HEK293T (cell line): ENCODE measurements at places on chromosomes 5 and 9.

DNA sequence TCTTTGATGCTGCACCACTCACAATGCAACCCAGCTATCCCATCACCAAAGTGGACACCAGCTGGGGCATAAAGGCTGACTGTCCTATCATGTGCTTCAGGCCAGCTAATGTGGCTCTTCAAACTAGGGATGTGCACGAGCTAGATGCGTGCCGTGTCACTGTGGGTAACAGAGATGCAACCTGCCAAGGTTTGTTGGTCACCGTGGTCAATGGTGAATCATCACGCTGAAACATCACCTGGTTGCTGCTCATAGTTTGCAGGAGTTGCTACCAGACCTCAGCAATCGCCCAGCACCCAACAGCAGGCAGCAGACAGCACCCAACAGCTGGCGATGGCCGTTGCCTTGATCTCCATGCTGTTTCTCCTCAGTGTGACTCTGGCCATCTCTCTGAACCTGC, 2.1 kb upstream of the PCDHGA1 start:
- no peak for DNase-seq

DNA sequence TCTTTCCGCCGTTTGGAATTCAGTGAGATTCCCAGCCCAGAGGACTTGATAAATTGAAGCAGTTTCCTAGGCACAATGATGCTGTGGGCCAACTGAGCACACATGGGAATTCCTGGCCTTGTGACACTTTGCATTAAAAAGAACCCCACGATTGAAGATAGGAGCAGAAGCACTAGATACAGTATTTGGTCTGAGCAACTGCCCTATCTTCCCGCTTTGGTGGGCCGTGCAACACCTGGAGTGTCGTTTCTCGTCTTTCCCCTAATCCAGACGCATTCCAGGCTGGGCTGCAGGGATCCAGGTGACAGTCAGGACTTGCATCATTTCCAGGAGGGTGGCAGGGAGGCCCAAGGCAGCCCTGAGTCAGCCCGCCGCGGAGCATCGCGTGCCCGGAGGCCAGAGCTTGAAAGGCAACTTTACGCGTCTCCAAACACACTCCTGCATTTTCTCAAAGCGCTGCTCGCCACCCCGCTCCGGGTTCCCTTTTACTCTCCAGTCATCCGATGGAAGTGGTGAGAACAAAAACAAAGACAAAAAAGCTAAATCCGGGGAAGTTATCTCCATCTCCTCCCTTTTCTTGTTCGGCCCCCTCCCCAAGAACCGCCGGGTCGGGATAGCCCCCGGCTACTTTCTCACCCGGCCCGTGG, 753 bp upstream of the STC2 start:
- peak; percentile 48 for DNase-seq

GRCh38 chr5:6803981-6804550, 90.8 kb downstream of the TENT4A start:
- no peak for DNase-seq

DNA sequence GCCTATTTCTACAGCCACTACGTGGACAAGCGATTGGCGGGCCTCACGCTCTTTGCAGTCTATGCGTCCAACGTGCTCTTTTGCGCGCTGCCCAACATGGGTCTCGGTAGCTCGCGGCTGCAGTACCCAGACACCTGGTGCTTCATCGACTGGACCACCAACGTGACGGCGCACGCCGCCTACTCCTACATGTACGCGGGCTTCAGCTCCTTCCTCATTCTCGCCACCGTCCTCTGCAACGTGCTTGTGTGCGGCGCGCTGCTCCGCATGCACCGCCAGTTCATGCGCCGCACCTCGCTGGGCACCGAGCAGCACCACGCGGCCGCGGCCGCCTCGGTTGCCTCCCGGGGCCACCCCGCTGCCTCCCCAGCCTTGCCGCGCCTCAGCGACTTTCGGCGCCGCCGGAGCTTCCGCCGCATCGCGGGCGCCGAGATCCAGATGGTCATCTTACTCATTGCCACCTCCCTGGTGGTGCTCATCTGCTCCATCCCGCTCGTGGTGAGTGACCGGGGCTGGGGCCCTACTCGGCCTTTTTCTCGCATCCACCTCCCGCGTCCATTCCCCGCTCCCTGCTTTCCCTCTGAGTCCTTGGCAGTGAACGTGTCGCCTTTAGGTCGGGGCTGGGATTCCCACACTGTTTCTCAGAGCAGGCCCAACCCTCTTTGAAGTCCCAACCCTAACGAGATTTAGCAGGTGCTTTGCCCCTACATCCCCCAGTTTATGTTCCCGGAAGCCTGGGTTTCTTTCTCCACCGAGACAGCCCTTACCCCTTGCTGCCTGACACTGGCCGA, 1.8 kb downstream of the PTGER4 start:
- no peak for DNase-seq

- DNase-seq: no peak
These were observed 27.0 kb downstream of the SUB1 start for GRCh38 chr5:32612134-32612888.

GRCh38 chr5:96562614-96563013, 99.6 kb upstream of the CAST start:
- DNase-seq: no peak

GRCh38 chr9:128192601-128193371, 1.4 kb upstream of the CIZ1 start:
- peak; percentile 88 for DNase-seq

DNA sequence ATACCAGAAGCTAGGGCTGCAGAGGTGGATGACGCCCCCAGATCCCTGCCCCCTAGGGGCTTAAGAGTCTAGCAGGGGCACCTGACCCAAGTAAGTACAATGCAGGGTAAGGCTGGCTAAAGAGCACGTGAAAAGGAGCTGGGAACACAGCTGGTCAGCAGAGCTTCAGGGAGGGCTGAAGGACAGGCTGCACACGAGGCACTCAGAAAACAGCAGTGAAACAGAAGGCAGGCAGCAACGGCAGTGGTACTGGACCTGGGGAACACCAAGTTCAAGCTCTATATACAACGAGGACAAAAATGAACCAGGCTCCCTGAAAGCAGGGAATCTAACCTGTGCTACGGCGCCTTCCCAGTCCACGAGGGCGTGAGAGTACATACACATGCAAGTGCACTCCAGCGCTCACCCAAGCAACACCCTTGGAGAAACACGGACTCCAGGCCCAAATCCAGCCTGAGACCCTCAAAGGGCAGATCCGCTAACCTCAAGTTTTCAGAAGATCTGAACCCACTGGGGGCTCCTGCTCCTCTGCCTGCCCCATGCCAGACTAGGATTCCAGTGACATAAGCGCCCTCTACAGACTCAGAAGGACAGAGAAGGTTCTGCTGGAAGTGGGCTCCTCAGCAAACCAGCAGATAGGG, 57.4 kb downstream of the PSMB7 start:
- DNase-seq: no peak

DNA sequence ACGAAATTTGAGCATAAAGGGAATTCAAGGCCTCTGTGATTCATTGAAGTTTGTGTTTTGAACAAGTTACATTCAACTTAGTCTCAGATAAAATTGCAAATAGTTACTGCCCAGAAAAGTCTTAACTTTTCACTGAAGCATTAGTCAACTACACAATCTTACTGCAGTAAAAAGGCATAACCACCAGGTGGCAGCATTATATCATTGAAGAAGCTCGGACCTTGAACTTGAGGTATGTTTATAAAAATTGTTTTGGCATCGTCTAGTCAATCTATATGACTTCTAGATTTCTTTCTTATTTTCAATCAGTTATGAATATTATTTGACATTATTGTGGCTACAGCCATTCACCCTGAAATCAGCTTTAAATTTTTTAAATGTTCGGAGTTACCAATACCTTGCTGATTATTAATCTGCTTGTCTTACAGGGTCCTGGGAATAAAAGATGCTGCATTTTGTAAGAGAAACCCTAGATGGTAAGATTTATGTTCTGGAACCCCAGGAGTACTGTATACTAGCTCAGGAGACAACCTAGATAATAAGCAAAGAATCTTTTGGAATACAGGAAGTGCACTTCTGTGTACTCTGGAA, 83.9 kb upstream of the GRAMD2B start:
- DNase-seq: peak; percentile 45

DNA sequence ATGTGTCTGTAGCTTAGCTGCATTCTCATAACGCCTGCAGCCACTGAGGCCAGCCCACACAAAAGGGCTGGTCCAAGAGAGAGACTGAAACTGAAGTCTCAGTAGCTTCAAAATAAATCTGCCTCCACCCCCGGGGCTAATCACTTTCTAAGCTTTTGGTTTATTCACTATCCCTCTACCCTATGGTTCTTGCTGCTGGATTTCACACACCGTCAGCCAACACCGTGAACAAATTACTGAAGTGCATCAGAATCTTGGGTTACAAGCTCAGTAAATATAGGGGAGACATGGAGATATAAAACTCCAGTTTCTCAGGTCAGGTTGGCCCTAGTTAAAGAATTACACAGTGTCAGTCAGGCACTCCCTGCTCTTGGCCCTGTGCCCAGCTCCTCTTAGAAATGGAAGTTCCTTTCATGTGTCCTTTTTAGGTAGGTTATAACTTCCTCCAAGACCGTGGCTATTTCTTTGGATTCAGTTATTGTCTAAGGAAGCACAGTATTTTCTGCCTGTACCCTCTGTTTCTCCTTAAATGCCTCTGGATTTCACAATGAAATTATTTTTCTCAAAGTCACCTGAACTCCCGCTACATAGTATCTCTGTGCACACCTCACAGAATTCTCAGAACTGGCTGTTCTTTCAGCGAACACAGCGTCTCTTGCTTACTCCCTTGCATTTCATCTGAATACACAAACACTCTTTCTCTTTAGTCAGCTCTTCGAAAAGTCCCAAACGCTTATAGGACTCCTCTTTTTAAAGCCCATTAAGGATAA, 112.5 kb downstream of the FAM174A start:
- peak; percentile 16 for DNase-seq

DNA sequence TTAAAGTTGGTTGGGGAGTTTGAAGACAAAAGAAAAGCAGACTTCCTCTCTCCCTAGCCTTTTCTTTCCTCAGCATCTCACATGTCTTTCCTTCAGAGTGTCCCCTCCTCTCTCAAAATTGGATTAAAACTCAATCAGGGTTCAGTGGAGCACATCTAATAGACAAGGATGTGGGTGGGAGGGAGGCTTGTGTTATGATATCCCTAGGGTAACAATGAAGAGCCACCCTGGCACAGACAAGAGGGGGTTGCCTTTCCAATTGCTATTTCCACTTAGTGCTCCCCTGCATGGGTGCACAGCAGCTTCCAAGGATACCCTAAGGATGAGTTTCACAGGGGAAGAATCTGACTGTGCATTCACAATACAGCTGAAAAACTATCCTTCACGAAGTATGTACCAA, 585.2 kb upstream of the C9orf72 start:
- no peak for DNase-seq

DNA sequence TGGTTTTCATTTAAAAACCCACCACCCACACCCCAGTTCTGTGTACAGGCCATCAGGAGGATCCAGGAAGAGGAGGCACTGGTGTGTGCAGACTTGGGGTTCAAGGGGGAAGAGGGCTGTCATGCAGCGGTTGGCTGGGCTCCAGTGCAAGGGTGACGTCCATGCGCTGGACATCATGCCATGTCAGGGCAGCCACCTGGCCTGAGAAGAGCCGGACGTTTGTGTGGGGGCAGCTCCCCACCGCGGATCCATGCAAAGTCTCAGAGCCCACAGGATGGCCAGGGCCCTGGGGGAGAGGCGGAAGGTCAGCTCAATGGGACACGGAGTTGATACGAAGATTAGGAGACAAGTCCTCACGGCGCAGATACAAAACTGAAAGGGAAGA, 11.1 kb downstream of the BRD9 start:
- no peak for DNase-seq

- DNase-seq: no peak
These were observed 41.7 kb upstream of the ARRDC3 start for GRCh38 chr5:91424638-91425436.

DNA sequence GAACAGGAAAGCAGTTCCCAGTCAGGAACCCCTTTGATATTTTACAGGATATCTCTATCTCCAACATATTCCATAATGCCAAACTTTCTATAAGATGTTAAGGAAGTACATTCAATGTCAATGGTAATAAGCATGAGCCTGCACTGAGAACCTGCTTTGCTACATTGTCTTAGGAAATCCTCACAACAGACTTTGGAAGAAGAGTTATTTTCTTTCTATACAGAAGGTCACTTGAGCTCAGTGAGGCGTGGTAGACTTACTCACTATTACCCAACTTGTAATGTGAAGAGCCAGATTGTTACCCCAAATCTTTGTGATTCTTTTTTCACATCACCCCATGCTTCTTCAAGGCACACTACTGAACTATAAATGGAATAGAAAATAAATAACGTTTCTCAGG, 435.9 kb downstream of the DNAH5 start:
- DNase-seq: no peak

GRCh38 chr5:34455098-34455497, 201.0 kb upstream of the RAI14 start:
- no peak for DNase-seq

DNA sequence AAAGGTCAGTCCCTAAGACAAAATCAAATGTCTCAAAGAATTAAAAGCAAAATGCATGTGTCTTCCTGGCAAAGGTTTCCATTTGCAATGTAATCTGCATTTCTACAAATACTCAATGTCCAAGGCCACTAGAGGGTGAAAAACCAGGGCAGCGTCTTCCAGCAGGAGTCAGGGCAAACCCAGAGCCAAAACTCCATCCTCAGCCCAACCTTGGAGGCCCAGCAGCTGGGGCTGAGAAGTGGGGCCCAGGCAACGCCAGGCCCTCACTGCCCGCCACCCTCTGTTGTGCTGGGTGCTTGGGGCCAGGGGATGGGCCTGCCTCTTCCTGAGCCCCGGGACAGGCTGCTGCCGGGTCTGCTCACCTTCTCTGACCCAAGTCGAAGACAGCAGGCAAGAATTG, 200.1 kb downstream of the PAX5 start:
- no peak for DNase-seq

DNA sequence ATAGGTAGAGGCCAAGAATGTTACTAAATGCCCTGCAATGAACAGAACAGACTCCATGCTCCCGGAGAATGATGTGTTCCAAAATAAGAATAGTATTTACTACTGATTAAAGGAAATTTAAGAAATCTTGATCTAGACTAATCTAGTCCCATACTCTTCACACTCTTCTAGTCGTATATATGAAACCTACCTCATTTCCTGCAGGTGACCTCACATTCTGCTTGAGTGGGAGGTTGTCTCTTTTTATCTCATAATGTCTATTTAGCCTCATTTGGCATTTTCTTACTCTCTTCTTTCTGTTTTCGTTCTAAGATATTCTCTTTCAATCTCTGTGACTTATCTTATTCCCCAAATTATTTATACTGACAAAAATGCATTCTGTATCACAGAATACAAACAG, 9.2 kb upstream of the SHOC1 start:
- no peak for DNase-seq

DNA sequence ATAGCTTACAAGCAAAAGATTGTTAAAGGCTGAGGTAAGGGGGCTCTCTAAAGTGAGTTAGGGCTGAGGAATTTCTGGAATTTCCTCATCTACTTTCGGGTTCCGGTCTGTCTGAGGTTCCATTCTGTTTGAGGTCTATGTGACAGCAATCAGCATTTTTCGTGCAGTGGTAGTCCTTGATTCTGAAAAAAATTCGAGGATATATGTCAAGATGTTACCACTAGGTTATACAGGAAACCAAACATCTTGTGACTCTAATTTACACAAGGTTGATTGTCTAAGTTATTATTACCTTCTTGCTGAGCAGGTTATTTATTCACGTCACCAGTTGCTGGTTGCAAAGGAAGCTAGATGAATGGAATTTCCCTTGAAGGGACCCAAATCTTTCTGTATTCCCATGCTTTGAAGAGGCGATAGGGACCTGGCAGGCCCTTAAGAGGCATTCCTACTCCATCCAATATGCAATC, 35.2 kb downstream of the RLN2 start:
- DNase-seq: no peak
